ENCODE measurements at places on chromosomes 2 and 18.

GRCh38 chr2:73937899-73938298, 11.2 kb downstream of the DGUOK start:
- no peak for DNase-seq

- no peak for DNase-seq
These were observed 255.2 kb upstream of the NRP2 start for GRCh38 chr2:205427112-205427511.

GRCh38 chr18:49645841-49646351, 84.0 kb downstream of the LIPG start:
- no peak for DNase-seq

DNA sequence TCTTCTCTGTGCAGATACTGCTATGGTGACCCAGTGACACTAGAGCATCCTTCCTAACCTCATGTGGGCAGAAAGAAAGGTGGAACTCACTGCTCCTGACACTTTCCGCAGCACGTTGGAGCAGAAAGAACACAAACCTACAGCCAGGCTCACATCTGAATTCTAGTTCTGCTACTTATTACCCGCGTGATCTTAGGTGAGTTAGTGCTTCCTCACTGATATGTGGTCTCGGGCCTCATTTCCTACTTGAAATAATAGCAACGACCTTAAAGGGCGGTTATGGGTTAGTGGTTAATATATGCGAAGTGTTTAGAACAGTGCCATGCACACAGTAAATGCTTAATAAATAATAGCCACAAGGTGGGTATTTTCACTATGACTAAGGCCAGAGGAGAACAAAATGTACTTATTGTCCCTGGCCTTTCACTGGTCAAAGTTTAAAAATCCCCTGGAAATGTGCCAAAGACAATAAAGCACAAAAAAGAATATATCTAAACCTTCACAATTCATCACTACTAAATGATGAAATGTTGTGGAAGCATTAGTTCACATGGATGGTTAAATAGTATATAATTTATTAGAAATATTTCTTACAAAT, 66.6 kb downstream of the MYOM1 start:
- no peak for DNase-seq

- DNase-seq = no peak
These were observed 26.3 kb downstream of the PAX3 start for GRCh38 chr2:222272446-222273015.

DNA sequence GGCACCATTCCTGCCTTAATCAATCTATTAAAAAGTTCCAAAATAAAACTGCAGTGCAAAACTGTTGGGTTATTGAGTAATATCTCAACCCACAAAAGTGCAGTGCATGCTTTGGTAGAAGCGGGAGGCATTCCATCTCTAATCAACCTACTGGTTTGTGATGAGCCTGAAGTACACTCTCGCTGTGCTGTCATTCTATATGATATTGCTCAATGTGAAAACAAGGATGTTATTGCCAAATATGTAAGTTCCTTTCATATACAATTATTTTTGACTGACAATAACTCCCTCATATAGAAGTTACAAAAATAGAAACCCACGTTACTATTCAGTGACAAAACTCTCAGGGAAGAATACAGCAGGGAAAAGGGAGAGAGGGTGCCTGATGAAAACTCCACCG, 43.0 kb downstream of the OSGEPL1 start:
- DNase-seq = no peak

GRCh38 chr2:236631281-236631855, 61.7 kb downstream of the ACKR3 start:
- DNase-seq = no peak

- DNase-seq = no peak
These were observed 535.7 kb upstream of the CHAC2 start for GRCh38 chr2:53231908-53232307.

- DNase-seq = no peak
These were observed 19.2 kb upstream of the TANK start for GRCh38 chr2:161141033-161141432.

DNA sequence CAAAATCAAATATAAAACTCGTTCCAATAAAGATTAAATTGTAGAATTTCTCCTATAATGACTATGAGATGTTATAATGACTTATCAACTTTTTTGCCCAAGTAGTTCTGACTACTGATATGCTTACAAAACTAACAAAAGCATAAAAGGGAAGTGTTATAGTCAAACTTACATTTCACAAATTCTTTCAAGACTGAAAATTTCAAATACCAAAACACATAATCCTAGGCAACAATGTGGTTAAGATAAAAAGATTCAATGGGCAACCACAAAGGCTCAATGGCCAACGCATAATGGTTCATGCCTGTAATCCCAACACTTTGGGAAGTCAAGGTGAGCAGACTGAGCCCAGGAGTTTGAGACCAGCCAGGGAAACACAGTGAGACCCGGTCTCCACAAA, 135.7 kb downstream of the USP34 start:
- DNase-seq = no peak

DNA sequence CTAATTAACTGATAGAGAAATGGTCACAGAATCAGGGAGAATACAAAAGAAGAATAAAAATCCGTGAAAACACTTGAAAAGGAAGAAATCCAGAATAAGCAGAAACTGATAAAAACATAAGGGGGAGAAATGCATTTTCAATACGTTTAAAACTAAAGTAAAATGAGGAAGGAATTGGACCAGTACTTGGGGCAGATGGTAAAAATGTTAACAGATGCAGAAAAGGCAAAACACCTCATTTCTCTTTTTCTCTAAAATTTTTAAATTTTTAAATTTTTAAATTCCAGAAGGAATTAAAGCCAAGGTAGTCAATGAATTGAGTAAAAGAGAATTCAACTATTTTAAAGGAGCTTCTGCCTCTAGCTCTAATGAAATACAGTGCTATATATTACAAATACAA, 353.9 kb downstream of the METTL4 start:
- no peak for DNase-seq

- DNase-seq = no peak
These were observed 445.7 kb upstream of the TRIB2 start for GRCh38 chr2:12270876-12271588.

DNA sequence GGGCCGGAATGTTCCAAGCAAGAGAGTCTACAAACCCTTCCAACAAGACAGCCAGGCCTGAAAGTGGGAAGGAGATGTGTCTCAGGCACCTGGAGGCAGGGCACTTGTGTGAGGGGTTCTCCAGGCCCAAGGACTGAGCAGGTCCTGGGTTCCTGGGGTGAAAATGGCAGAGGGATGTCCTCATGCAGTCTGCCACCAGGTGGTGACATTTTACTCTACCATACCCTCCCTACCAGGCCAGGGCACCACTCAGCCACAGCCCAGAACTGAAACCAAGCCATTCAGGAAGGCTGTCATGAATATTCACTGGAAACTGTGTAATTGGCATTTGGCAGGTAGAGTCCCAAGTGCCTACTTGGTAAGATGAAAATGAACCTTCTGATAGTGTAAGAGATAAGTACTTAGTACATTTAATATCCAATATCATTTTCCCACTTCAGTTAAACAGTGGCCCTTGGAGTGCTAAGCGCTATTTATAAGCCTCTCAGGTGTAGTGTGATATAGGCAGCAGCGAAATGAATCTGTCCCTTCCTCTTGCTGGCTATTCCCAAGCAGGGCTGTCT, 185.1 kb downstream of the MYO5B start:
- DNase-seq = no peak

- no peak for DNase-seq
These were observed 9.5 kb downstream of the ARL4C start for GRCh38 chr2:234487356-234487755.

DNA sequence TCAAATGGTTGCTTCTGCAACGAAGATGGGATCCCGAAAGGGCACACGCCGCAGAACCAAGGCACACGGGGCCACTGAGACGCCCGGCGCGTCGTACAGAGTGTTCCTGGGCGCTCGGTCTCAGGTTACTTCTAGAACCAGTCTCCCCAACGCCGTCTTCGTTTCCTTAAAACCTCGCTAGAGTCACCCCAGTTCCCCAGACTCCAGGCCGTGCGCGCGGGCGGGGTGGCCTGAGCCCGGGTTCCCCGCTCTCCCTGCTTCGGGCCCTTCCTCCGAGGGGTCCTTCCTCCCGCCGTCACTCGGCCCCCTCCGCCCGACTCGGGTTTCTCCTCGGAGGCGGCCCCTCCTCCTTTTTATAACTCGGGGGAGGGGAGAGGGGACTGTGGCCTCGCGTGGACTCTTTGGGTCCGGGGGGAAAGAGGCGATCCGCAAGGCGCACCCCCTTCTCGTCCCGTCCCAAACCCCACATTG, 774 bp upstream of the FZD7 start:
- DNase-seq = peak; percentile 11

GRCh38 chr2:111897630-111897923, 830 bp upstream of the MERTK start:
- DNase-seq = no peak

DNA sequence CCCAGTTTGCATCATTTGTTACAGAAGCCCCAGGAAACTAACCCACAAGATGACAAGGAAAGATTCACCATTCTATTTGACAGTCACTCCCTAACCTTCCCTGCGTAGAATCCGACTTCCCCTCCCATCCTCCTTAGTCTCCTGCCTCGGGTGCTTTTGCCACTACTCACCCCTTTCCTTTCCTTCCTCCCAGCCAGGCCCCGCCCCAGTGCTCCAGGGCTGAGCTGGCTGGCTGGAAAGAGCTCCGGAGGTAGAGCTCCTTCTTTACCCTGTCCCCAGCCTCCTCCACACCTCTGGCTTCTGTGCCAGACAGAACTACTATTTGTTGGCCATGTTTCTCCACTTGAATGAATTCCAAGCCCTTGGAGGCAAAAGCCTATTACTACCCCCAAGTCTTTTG, 317.6 kb upstream of the NCKAP5 start:
- DNase-seq = no peak

DNA sequence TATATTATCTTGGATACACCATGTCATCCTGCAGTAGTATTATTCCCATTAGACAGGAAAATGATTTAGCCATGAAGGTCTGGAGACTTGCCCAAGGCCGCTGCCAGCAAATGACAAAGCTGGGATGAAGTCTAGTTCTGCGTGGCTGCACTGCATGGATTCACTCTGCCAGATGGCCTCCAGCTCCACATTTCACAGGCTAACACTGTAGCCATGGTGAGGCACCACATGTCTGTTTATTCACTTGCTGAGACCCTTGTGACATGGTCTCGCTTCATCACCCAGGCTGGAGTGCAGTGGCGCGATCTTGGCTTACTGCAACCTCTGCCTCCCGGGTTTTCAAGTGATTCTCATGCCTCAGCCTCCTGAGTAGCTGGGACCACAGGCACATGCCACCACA, 31.5 kb upstream of the SCG2 start:
- DNase-seq = no peak

DNA sequence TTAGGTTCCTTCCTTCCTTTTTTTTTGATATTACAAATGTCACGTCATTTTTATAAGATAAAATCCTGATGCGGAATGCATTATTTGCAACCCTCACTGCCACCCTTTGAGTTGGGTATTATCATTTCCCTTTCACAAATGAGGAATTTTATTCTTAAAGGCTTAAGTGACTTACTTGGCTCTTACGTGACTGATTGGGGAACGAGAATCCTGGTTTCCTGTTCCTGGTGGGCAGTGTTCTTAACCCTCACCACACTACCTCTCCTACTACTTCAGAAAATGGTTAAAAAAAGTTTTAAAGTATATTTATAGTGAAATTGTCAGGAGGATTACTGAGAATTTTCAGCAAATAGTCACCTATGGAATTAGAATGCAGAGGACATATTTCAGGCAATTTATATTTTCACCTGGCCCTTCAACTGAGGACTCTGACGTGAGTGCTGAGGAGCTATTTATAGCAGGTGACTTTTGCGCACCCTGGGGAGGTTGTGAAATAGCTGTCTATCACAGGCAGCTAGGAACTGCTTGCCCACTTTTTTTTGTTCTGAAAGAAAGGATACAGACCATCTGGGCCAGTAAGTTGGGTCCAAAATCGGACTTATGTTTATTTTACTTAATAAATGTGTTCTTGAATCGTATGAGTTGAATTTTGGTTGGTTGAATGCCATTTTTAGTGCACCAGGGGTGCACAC, 18.7 kb upstream of the RASGRP3 start:
- DNase-seq = no peak

- no peak for DNase-seq
These were observed 22.7 kb upstream of the LPIN2 start for GRCh38 chr18:3035635-3036034.

- DNase-seq = no peak
These were observed 2.1 kb downstream of the ASB1 start for GRCh38 chr2:238428866-238429265.

- DNase-seq = no peak
These were observed 78.5 kb upstream of the CAB39 start for GRCh38 chr2:230634146-230634545.

DNA sequence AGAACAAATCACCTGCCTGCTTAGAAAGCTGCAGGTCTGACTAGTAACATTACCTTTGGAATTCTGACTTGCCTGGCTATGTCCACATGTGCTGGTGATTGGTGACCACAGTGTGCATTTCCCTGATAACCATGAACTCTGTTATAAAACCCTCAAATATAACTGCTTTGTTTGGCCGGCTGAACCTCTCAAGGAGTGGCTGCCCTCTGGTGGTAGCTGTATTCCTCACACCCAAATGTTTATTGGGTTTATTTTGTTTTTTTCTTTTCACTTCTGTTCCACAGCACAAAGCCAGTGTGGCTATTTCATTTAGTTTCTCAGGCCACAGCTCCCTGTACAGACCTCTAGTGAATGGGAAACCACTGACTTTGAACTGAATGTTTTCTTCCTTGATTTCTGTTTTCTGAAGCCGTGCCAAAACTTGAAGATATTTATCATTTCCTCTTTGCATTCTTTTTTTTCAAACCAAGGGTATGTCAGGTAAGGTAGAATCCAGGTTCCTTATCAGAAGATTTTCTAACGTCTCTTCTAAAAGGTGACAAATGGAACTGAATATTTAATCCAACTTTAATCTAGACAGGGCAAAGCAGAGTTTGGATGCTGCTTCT, 549.0 kb upstream of the VRK2 start:
- peak; percentile 13 for DNase-seq

GRCh38 chr2:16119741-16120140, 179.4 kb downstream of the MYCN start:
- no peak for DNase-seq

GRCh38 chr2:240672701-240673190, 9.9 kb downstream of the AQP12B start:
- no peak for DNase-seq

- DNase-seq = no peak
These were observed 590.9 kb upstream of the ZEB2 start for GRCh38 chr2:145110668-145111356.

GRCh38 chr2:153474407-153474806, 4.2 kb downstream of the RPRM start:
- DNase-seq = no peak

GRCh38 chr2:232042911-232043574, 81.5 kb downstream of the DIS3L2 start:
- DNase-seq = no peak

- DNase-seq = no peak
These were observed 47.9 kb upstream of the CABLES1 start for GRCh38 chr18:23087352-23087751.

DNA sequence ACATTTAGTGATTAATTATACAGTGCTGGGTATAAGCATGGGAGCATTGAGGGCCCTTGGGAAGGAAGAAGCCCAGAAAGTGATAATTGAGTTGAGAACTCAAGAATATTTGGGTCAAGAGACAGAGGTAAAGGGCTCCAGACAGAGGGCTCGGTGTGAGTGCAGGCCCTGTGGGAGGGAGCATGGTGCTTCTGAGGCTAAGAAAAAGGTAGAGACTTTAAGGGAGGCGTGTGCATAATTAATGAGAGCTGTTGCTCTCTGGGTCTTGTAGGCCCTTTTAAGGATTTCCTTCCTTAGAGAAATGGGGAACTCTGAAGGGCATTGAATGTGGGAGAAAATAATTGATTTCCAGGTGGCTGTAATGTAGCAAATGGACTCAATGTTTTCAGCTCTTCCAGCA, 735.0 kb upstream of the POU3F3 start:
- no peak for DNase-seq

- DNase-seq = no peak
These were observed 100.1 kb upstream of the ST3GAL5 start for GRCh38 chr2:85988914-85989270.
